ENCODE measurements at places on chromosomes 5 and 9.
A peak's percentile ranks its signal among the peaks of the same experiment; 100 is the strongest.

DNA sequence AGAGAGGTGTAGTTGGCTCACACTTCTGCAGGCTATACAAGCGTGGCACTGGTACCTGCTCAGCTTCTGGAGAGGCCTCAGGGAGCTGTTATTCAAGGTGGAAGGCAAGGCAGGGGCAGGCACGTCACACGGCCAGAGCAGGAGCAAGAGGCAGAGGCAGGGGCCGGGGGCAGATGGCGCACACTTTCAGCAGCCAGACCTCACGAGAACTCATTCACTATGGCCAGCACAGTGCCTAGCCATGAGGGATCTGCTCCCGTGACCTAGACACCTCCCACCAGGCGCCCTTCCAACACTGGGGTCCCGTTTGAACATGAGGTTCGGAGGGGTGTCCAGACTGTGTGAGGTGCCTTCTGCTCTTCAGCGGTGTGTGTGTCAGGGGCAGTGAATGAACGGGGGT is 71.0 kb upstream of the FCN1 start:
- DNase-seq = no peak

DNA sequence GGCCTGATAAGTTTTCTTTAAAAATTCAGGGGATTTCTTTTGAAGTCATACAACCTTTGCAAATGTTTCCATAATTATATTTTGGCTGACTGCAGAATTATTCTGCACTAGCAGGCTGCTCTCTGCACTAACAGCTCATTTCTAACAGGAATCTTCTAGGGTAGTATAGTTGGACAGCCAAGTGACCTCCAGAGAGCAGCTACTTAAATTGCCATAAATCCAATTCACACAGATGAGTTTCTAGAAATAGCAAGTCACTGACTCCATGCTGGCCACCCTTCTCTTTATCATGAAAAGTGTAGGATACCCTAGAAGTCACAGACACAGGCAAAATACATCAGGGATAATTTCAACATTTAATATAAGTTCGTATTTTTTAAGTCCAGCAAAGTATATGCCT is 110.9 kb upstream of the TARS1 start:
- DNase-seq = no peak

DNA sequence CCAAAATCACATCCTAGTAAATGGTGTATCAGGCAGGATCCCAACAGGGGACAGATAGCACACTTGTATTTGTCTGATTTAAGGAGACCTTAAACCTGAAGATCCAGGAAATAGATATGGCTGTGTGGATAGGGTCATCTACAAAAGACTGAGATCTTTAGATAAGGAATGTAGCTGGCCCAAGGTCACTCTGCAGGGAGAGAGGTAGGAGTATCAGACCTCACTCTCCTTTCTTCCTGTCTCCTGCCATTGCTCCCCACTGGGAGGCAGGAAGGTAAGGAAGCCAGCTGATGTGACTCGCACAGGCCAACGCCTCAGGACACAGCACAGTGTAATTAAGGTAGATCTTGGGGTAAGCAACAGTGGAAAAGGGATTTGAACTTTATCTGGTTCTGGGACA is 85.8 kb downstream of the PLPPR1 start:
- DNase-seq = no peak

DNA sequence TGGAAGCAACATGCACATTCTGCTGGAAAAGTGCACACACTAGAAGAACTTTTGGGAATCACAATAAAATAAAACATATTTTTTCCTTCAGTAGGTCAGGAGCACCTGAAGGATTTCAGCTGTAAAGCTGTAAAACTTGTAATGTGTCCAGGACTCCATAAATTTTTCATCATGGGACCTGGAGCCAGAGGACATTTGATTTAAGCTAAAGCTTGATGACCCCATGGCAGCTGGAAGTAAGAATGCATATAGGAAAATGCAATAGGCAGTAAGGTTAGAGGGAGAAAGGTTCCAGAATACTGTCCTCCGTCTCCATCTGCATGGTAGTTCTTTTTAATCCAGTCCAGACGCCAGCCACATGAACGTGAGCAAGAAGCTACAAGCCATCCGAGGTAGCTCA is 166.0 kb downstream of the ADAMTSL1 start:
- DNase-seq = no peak

DNA sequence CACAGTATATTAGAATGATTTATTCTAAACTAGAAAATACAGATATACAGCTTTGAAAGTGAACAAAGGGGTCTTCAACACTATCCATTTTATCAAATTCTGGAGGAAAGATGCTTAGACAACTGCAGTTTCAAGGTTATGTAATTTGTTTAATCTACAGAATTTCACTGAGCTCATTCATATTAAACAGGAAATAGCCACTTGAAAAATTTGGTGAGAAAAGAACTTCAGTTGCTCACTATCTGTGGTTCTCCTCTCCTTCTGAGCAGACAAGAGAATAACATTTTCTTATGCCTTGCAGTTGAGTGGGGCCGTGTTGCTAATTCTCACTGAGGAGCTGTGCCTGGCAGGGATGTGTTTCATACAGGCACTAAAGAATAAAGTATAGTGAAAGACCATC is 1428.2 kb downstream of the CDH12 start:
- DNase-seq = no peak

DNA sequence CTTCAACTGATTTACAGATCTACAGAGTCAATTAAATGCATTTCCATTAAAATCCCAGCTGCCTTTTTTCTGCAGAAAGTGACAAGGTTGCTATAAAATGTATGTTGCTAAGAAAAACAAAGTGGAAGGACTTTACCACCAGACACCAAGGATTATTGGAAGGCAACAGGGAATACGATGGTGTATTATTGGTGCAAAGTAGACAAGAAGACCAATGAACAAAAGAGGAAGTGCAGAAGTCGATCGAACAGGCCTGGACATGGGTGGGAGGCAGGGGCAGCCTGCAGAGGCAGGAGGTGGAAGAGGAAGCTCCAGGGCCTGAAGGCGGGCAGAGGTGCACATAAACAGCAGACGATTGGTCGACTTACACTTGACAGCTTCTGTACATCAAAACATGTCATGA is 10.6 kb upstream of the SLC6A19 start:
- DNase-seq = no peak

DNA sequence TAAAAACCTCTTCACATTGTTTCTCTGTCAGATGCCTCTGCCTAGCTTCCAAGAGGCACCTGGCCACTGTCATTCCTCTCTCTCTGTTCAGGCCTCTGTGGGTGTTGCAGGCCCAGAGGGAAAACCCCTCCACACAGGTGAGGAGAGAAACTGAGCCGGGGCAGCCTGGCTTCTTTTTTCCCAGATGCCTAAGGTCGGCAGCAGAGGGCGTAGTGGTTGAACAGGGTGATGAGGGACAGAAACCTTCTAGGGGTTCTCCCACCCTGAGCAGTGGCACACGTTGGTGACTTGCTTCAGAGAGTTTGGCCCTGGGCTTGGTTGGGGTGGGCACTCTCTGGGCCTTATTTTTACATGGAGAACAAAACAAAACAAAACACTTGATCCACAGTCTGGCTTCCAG is 12.2 kb downstream of the IL9 start:
- DNase-seq = peak; percentile 14

- no peak for DNase-seq
Observed at GRCh38 chr9:14560194-14560593, 133.0 kb downstream of the ZDHHC21 start.

Measured in NCI-H82 (cell line).